ENCODE measurements at places on chromosomes 11 and 22. TPM values are rescaled to one million over a fixed set of nuclear protein-coding genes. Genes with fewer than 3 reads are reported as not detected.

DNA sequence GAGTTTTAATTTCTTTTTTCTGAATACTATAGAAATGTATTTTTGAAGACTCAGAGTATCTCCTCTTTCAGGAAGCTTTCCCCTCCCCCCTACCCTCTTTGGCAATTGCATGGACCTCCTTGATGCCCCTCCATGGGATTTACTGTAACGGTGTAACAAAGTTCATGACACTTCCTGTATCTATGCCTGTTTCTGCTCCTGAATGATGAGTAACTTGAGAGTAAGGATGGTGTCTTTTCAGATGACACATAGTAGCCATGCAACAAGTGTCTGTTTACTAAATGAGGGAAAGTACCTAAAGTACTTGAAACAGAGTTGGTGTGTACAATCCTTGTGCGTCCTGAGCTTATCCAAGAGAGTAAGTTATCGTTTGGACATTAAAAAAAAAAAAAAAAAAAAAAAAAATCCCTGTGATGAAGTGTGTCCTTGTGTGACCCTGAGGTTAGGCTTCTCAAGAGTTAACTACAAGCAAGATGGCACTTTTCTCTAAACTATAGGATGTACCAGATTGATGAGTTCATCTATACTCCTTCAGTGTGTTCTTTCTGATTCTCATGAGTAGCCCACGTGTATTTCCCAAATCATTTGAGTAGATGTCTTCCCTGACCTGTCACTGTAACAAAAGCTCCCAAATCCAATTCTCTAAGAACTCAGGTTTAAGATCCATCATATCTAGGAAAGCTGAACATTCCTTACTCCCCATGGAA is 7.4 kb downstream of the ETS1 start:
- H3K27me3 ChIP-seq: no peaks in the 10 kb centered on the region
- no peak overlapping the region for H3K4me3 ChIP-seq
- peak overlapping the region; percentile 63 for H3K27ac ChIP-seq
- H3K4me1 ChIP-seq: peaks cover 84% of the 10 kb centered on the region
- H3K36me3 ChIP-seq: no peaks in the 10 kb centered on the region

DNA sequence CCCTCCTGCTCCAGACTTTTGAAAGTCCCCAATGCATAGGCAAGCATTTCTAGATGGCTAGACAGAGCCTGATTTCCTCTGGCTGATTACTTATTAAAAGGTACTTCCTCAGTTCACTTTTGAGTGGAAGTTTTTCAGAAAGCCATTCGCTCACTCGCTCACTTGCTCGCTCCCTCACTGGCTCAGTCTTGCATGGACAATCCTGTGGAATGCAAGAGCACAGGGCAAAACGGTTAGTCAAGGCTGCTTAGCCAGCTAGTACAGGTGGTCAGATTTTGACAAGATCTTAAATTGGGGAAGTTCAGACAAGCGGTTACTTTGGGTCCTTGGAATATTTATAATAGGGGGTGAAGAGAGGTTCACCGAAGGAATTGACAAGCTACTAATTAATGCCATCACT is 101.0 kb downstream of the ARL14EP start:
- H3K4me1 ChIP-seq: peaks cover 36% of the 10 kb centered on the region
- peak overlapping the region; percentile 62 for H3K27ac ChIP-seq

- H3K27ac ChIP-seq: no peak overlapping the region
- H3K4me1 ChIP-seq: peaks cover 75% of the 10 kb centered on the region
- H3K36me3 ChIP-seq: peaks cover 10% of the 10 kb centered on the region
- DNase-seq: no peak
These were observed 18.8 kb downstream of the ZFP91 start for GRCh38 chr11:58597486-58598144.

Gene RFPL1
- not detected for total RNA-seq

DNA sequence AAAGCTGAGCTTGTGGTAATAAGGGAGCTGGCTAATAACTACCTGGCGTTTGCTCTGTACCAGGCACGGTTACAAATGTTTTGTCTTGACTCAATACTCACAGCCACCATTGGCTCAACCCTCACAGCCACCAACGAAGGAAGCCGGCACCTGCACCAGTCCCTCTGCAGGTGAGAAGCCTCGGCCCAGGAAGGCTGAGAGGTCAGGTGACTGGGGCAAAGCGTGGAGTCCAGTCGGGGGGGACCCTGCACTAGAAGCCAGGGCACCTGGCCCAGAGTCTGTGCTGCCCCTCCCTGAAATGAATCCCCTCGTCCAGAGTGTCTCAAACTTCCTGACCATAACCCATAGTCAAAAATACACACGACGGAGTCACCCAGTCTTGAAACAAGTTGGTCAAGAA is 90.1 kb downstream of the PHF21B start:
- no peaks in the 10 kb centered on the region for H3K4me1 ChIP-seq
- no peak overlapping the region for H3K27ac ChIP-seq
- H3K36me3 ChIP-seq: no peaks in the 10 kb centered on the region
- H3K4me3 ChIP-seq: no peak overlapping the region
- H3K27me3 ChIP-seq: peaks cover 11% of the 10 kb centered on the region

Gene VWCE
- total RNA-seq: 0.77 TPM

Gene DLG2
- total RNA-seq: 6.5 TPM

- no peaks in the 10 kb centered on the region for H3K4me1 ChIP-seq
- H3K36me3 ChIP-seq: peaks cover 44% of the 10 kb centered on the region
- H3K27ac ChIP-seq: no peak overlapping the region
- no peak for DNase-seq
These were observed 8.9 kb downstream of the TMEM218 start for GRCh38 chr11:125102510-125102909.

GRCh38 chr22:37249986-37250385 is 5.9 kb upstream of the RAC2 start:
- peaks cover 64% of the 10 kb centered on the region for H3K27me3 ChIP-seq
- H3K4me1 ChIP-seq: no peaks in the 10 kb centered on the region
- H3K36me3 ChIP-seq: no peaks in the 10 kb centered on the region
- H3K4me3 ChIP-seq: no peak overlapping the region
- H3K27ac ChIP-seq: no peak overlapping the region

Gene CCDC81
- total RNA-seq: 0.71 TPM
